HuH-7 (cell line): ENCODE measurements at places on chromosomes 12 and 14.

DNA sequence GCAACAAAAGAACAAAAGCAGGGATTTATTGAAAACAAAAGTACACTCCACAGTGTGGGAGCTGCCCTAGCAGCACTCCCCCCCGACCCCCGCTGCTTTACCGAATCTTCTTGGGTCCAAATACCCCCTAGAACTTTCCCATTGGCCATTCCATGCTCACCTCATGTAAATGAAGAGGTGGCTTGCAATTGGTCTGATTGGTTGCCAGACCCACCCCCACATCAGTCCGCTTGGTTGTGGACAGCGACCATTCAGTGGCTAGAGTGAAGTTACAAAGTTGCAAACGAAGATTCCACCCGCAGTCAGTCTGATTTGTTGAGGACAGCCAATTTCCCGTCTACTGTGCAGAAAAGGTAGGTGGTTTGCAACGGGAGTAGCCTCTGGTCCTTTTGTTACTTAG, 3.9 kb downstream of the STYX start:
- DNase-seq, result no peak

DNA sequence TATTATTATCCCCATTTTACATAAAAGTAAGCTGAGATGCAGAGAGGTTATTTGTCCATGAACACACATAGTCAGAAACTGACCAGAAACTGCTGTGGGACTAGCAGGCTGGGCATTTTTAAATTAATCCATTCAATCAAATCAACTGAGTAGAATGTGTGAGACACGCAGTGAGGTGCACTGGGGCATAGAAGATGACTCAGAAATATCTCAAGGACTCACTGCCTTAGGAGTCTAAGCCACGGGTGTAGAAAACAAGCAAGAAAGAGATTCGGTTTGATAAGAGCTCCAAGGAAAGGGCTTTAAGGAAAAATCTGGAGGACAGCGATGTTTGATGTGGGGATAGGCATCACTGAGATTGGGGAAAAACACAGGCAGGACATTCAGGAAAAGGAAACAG, 127.8 kb downstream of the ANO2 start:
- no peak for DNase-seq

DNA sequence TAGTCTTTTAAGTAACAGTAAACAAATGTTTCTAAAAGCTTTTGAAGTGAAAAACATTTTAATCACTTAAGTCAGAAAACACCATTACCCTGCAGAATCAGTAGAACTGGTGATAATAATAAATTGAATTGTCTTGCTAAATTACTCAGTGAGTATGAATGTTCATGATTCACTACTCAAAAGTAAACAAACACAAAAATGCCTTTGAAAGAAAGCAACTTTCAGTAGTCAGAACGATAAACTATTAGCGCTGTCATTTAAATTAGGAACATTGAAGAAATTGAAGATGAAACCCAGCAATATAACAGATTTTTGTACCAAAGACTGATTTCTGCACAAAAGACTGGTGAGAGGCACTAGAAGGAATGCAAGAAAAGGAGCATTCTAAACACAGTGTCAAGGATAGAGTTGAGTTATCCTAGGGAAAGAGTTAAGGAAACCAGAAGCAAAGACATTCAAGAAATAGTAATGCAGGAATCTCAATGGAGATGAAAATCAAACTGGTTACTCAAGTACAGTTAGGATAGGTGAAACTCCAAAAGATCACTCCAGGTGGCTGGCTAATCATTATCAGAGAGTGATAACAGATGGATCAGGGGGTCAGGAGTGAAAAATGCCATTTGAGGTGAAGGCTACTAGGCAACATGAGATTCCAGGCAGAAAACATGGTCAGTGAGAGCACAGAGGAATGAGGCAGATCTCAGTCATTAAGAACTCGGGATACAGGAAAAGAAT, 77.4 kb upstream of the ALG10 start:
- DNase-seq, result no peak

DNA sequence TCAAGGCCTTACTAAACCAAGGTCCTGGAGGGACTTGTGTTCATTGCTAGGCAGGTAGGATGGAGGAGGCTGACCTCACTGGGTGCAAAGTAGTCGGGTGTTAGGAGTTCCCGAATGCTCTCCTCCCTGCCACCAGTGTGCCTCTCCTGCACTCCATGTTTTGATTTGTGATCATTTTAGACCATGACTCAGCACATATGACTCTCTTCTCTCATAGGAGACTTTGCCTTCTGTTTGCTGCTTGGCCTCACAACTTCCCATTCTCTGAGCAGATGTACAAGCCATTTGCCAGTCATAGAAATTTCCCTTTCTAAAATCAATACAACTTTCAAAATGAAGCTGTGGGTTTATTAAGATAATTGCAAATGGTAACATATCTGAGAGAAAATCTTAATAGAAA, 46.6 kb upstream of the LRIG3 start:
- no peak for DNase-seq

DNA sequence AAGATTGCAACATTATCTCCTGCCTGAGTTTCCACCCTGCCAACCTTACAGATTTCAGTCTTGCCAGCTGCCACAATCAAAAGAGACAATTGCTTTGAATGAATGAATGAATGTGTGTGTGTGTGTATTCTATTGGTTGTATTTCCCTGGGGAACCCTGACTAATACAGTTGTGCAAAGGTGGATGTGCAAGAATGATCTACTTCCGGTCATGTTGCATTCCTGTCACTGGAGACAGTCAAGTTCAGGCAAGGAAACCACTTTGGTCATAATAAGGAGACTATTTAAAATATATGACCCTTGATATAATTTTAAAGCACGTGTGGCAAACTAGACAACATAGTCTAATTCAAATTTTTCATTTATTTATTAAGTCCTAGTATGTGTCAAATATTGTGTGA, 13.1 kb downstream of the RERG start:
- no peak for DNase-seq

DNA sequence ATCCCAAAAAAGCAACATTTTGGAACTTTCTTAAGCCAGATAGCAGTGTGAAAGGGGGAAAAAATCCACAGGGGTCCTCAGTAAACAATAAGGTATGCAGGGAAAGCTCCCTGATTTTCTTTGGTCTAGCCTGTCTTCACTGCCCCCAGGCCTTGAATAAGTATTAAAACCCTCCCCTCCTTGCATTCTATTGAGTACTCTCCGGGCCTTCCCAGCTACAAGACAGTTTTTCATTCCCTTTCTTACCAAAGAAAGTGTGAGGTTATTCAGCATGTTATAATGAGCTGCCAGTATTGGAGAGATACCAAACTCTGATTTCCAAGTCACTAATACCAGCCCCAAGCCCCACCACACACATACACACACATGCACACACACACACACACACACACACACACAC, 59.8 kb upstream of the KIF21A start:
- no peak for DNase-seq

DNA sequence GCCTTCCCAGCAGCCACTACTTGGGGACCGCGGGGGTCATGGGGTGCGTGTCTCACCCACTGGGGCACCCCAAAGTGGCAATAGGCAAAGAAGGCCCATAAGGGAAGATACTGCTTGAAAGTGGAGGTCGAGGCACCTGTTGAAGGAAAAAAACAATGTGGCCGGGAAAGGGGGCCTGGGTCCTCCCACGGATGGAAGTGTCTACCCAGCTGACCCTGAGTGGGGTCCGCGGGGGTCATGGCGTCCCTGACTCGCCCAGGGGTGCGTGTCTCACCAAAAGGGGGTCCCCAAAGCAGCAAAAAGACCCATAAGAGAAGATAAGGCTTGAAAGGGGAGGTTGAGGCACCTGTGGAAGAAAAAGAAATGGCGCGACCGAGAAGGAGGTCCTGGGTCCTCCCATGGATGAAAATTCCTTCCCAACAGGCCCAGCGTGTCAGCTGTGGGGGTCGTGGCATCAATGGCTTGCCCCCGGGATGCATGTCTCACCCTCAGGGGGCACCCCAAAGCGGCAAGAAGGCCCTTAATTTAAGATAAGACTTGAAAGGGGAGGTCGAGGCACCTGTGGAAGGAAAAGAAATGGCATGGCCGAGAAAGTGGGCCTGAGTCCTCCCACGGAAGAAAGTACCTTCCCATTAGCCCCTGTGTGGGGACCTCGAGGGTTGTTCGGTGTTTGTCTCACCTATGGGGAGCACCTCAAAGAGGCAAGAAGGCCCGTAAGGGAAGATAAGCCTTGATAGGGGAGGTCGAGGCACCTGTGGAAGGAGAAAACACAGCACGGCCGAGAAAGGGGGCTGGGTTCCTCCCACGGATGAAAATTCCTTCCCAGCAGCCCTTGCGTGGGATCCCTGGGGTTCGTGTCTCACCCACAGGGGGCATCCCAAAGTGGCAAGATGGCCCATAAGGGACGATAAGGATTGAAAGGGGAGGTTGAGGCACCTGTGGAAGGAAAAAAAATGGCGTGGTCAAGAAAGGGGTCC, 266.0 kb downstream of the ALG10 start:
- no peak for DNase-seq

DNA sequence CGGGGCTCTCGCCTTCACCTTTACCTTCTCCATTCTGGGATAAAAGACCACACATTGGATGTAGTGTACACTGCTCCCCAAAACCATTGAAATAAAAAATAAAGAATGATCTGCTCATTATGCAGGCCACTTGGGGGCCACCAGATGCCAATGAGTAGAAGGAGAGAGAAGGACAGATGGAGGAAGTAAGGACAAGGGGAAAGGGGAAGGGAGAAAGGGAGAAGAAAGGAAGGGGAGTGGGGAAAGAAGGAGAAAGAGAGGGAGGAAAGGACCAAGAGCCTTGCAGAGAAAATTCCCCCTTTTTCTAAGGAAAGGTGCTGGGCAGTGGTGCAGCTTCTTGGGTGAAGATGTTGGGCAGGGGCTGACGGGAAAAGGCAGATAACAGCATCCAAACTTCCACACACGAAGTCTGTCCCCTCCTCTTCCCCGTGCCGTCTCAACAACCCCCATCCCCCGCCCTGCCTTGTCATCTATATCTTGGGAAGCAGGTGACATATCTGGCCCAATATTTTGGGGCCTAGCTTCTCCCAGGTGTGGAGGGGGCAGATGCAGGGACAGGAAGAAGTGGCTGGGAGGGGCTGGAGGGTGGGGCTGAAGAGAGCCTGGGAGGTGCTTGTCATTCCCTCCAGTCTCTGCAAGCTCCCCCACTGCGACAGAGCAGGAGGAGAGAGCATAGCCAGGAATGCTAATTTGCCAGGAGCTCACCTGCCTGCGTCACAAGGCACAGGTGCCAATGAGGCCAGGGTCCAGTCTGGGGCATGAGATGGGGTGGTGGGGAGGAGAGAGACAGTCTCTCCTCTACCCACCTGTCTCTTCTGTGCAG, 107.5 kb downstream of the SINHCAF start:
- DNase-seq, result no peak
